ENCODE measurements at places on chromosomes 7 and 10.
A peak's percentile ranks its signal among the peaks of the same experiment; 100 is the strongest.

- DNase-seq: no peak
These were observed 273.3 kb downstream of the FZD1 start for GRCh38 chr7:91537260-91538152.

DNA sequence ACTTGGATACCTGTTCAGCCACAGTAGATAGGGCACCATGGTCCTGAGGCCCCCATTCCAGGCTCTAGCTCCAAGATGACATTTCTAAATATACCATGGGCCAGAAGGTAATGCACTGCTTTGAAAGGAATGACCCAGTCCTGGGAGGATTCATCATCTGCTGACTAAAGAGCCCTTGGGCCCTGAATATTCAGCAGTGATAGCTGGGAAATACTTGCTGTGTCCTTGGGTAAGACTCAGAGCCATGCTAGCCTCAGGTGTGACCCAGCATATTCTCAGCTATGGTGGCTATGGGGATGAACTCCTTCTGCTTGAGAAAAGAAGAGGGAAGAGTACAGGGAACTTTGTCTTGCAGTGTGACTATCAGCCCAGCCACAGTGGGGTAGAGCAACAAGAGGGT lies 21.3 kb upstream of the AGR2 start:
- no peak for DNase-seq

DNA sequence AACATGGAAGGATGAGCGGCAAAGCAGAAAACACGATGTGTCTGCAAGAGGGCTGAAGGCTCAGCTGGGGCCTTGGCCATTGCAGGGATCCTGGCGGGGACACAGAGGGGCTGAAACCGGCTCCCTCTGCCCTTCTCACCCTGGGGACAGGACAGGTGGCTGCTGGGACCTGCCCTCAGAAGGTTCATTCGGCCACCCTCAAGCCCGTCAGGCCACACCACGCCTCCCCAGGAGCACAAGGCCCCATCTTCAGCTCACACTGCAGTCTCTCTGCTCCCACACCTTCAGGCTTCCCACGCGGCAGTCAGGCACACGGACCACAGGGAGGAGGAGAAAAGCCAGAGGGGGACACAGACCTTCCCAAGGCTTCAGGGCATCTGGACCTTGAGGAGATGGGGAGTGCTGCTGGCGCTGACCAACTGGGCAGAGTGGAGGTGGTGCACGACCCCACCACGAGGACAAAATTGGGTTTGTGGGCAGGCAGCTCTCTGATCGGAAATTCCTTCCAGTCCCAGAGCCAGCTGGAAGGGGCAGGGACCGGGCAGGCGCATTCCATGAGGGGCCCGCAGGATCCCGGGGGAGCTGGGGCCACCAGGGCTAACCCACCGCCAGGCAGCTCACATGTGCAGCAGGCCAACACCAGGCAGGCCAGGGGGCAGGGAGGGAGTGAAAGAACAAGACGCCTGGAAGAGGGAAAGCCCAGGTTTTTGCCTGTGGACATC lies 104.0 kb downstream of the MAD1L1 start:
- no peak for DNase-seq

DNA sequence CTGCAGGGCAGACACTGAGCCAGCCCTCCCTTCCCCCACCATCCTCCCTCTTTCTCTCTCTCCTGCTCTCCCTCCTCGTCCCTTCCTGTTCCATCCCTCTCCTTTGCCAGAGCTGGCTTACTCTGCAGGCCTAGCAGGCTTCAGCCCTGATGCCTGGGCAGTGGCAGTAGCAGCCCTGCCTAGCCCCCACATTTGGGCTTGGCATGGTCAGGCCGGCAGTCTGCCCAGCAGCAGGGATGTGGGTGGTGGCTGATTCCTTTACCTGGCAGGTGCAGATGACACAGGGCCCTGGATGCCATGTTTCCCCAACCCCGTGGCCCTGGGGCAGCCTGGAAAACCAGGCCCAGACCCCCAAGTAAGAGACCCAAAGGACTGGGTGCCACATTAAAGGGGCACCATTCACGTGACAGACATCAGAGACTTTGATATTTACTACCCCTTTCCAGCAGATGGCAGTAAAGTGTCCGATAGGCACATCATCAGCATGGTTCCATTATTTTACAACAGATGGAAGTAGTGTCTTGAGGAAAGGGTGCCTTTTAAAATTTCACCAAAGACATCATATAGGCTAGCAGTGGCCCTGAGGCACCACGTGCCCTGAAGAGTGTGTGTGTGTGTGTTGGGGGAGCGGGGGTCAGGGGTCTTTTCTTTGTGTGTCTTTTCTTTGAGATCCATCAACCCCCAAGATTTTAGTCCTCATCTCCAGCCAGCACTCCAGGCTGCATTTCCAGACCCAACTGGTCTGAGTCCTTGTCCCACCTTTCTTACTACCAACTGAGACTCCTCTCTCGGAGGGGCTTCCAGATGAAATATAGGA lies 5.9 kb downstream of the KCP start:
- DNase-seq: peak; percentile 48

DNA sequence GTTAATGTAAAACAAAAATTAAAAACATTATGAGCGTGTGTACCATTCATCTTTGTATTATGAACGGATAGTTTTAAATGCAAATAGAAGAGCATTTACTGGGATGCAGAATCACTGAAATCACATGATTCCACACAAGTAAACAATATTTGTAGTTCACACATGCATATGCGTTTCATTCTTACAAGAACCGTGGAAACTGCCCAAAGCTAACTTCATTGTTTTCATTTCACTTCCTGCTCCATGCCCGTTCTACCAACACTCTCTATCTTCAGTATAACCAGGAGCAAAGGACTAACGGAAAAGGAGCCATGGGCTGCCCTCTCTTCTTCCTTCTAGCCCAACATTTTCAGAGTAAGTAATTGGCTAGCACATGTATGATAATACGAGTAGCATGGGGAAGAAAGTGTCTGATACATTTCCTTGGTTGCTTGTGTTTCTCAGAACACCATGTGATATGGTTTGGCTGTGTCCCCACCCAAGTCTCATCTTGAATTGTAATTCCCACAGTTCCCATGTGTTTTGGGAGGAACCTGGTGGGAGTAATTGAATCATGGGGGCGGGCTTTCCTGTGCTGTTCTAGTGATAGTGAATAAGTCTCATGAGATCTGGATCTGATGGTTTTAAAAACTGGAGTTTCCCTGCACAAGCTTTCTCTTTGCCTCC lies 38.8 kb downstream of the ZNF783 start:
- no peak for DNase-seq

GRCh38 chr10:44435196-44435595 lies 50.3 kb upstream of the CXCL12 start:
- no peak for DNase-seq

- DNase-seq: no peak
These were observed 3.0 kb upstream of the PRSS37 start for GRCh38 chr7:141844256-141844655.

- no peak for DNase-seq
These were observed 22.1 kb upstream of the PRKG1 start for GRCh38 chr10:51052163-51052562.

DNA sequence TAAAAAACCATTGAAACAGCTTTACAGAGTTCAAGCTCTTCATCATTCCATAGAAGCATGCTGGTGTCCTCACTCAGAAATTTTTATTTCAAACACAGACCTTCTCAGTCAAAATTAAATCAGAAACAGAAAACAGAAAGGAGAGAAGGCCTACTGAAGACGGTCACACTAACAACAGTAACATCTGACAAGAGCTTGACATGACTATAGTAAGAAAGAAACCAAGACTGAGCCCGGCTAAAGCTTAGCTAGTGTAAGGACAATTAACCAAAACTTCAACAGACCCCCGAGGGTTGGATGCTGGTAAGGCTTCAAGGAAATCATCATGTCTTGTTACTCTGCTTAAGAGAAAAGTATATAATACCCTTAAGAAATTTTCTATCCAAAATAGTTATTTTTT lies 38.6 kb downstream of the MTPN start:
- DNase-seq: no peak

DNA sequence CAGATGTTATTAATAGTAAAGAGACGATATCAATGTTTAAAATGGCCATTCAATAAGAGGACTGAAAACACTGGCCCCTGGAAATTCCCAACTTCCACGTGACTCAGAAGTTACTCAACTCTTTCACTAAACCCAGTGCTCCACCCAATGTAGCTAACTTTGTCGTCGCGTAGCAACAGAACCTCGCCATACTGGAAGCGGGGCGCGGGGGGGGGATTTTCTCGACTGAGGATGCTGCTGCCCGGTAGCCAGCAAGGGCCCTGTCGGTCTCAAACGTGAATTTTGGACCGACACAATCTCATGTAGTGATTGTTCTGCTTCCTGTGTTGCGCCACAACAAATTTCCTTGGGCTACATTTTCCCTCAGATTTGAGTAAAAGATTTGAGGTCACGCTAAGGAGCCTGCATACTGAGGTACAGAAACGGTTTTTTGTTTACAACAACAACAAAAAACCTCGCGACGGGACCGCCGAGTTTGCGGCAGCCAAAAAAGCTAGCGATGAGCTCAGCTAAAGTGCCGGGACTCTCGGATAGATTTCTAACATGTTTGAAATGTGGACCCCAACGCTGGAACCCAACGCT lies 977 bp upstream of the SFR1 start:
- DNase-seq: peak; percentile 81

GRCh38 chr10:27611236-27611635 lies 107.1 kb downstream of the RAB18 start:
- no peak for DNase-seq

DNA sequence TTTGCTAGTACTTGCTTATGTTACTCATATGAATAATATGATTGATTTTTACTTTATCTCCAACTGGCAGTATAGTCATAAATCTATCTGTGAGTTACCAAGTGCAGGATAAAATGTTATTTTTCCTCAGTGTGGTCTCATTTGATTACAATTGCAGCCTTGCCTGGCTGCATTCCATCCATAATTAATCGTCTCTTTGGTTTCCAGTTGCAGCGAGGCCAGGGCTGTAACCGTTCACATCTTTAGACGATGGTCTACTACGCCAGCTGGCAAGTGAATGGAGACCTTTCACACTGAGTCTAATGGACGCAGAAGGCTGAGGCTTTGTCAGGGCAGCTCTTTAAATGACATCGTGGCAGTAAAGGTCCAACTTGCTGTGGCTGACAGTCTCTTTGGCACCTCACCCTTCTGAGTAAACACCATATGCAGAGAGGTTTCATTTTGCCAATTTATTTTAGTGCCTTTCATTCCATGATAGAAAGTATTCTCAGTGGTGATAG lies 84.0 kb downstream of the ARL4A start:
- no peak for DNase-seq

DNA sequence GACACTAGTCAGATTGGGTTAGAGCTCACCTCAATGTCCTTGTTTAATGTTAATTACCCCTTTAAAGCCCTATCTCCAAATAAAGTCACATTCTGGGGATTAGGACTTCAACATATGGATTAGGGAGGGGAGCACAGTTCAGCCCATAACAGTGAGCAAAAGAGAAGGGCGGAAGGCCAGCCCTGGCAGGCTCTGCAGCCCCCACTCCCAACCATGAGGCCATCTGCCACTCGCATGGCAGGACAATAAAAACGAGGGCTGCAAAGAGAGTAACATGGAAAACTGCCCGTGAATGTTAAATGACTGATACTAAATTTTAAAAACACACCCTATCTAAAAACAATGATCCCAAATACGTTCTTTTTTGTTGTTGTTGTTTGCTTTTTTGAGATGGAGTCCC lies 38.7 kb downstream of the RGS10 start:
- DNase-seq: no peak

DNA sequence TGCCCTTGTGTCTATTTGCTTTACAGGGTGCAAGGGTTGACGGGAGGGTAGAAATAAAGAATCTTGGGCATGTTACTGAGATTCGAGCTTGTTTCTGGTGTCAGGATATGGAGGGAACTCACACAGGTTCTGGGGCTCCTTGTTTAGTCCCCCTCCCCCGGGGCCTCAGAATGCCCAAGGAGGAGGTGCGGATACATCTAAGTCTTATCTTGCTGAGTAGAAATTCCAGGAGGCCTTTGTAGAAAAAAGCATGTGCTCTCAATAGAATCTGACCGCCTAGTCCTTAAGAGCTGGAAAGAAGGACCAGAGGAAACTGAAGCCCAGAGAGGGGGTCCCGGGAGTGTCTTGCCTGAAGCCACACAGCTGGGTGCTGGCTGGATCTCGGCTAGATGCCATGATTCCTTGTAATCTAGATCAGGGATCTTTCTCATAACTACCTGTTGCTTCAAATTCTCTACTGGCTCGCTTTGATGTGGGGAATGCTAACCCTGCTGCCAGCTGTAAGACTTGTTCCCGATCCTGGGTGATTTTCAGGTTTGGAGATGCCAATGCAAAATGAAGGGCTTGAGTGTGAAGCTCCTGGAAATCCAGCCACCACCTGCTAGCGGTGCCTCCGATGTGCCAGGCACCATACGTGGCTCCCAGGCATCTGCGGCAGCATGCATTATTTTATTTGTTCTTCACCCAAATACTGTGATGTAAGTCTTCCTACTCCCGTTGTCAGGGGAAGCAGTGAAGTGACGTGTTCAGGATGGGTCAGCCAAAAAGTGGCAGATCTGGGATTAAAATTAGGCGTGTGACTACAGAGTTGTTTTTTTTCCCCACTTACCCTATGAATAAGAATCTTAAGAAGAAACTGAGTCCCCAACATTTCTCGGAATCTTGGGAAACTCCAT lies 226.0 kb downstream of the TCF7L2 start:
- DNase-seq: no peak

GRCh38 chr7:155489158-155489840 lies 31.4 kb downstream of the EN2 start:
- no peak for DNase-seq

DNA sequence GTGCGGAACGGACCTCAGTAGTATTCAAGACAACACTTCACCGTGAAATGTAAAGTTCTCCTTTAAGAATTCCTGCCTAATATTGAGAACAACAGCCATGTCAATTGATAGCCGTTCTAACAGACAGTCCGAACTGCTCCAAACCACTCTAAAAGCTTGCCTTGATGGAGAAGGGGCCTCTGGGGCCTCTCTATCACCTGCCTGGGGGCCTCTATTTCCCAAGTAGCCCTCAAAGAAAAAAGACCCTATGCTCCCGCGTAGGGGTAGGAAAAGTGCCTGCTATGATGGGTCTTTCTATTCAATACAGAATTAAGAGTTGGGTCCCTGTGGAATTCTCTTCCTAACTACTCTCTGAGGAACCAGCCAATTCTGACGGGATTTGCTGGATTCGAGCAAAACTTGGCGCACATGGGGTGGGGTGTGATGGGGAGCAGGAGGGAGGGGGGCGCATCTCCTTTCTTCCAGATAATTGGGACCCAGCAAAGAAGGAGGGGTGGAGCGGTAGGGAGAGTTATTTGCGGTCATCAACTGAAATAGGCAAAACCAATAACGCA lies 8.3 kb upstream of the DLX6 start:
- no peak for DNase-seq

- no peak for DNase-seq
These were observed 374.9 kb upstream of the SEMA3D start for GRCh38 chr7:85561706-85562105.

DNA sequence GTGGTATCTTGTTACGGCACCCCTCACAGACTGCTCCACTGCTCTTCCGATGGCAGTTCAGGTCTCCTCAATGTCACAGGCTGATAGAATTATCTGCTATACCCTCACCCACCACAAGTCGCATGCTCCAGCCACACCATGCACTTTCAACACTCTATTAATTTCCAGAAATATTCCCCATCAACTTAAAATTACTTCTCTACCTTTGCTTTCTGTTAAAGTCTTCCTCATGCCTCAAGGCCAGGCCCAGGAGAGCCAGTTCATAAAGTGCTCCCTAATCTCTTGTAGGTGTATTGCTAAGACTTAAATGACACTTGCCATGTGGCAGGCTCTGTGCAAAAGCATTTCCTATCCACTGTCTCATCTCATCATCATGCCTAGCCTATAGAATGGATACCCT lies 105.9 kb upstream of the ARID5B start:
- no peak for DNase-seq

All from Panc1 (cell line).